Glutamatergic neuron (in vitro differentiated cells): ENCODE measurements at places on chromosomes 1 and 21. TPM values are rescaled to one million over a fixed set of nuclear protein-coding genes. Genes with fewer than 3 reads are reported as not detected.

CD1B gene
- not detected for total RNA-seq

SH2D1B gene
- not detected for total RNA-seq

LINGO4 gene
- not detected for total RNA-seq

- peaks cover 20% of the 10 kb centered on the region for H3K36me3 ChIP-seq
- peaks cover 7% of the 10 kb centered on the region for H3K27me3 ChIP-seq
Measured at GRCh38 chr1:38584448-38585355, 274.9 kb downstream of the RRAGC start.

DNA sequence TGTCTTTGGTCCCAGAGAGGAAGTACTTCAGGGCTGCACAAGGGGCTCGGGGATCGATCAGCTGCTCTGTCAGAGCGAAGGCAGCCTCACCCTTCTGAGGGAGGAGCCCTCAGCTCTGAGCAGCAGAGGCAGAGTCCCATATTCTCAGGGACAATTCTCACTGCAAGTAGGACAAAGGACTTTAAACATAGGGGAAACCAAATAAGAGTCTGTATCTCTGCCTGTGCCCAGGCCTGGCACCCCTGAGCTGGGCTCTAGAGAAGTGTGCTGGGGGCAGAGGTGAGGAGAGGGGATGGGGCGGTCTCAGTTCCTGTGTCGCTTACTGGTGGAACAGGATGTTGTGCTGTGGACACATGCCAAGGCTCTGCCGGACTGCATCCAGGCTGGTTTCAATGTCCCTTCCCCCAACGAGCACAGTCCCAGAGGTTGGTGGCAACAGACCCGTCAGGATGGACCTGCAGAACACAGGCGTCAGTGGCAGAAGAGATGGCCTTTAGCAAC lies 76.6 kb downstream of the ABCA4 start:
- H3K4me1 ChIP-seq: peaks cover 16% of the 10 kb centered on the region
- peaks cover 6% of the 10 kb centered on the region for H3K27me3 ChIP-seq
- no peaks in the 10 kb centered on the region for H3K36me3 ChIP-seq

- no peaks in the 10 kb centered on the region for H3K36me3 ChIP-seq
- H3K4me3 ChIP-seq: no peak overlapping the region
- DNase-seq: no peak
- H3K4me1 ChIP-seq: peaks cover 5% of the 10 kb centered on the region
- no peaks in the 10 kb centered on the region for H3K27me3 ChIP-seq
Measured at GRCh38 chr1:7208647-7209180, 423.5 kb downstream of the CAMTA1 start.

DNA sequence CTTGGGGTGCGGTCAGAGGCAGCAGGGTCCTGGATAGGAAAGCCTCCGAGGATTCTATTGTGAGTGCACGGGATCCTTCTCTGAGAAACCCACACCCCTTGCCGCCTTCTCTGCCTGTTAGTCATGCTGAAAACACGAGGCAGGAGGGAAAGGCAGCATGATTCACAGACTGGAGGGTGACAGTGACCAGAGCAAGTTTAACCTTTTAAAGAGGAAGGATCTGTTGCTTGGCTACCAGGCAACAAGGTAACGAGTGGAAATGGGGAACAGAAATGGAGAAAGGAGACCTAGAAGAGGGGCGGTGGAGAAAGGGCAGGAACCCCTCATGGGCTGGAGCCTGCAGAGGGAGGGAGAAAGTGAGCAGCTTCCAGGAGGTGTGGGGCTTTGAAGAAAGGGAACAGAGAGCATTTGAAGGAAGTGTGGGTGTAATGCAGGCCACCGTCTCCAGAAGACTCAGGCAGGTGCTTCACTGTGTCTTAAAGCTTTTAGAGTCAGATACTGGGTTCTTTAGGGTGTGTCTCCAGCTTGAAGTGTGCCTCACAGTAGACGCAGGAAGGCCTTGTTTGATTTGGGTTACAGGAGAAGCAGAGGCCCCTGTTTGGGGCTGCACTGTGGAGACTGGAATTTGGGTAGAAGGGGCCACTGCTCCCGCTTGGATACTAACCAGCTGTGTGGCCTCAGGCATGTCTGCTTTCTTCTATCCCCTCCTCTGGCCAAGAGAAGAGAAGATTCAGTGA lies 19.1 kb downstream of the OPTC start:
- DNase-seq: no peak
- H3K4me1 ChIP-seq: peaks cover 26% of the 10 kb centered on the region
- H3K36me3 ChIP-seq: no peaks in the 10 kb centered on the region
- peaks cover 12% of the 10 kb centered on the region for H3K27me3 ChIP-seq
- H3K4me3 ChIP-seq: no peak overlapping the region
